M059J (cell line): ENCODE measurements at places on chromosomes 7 and 10. TPM values are rescaled to one million over a fixed set of nuclear protein-coding genes. Genes with fewer than 3 reads are reported as not detected.
A peak's percentile ranks its signal among the peaks of the same experiment; 100 is the strongest.

DNA sequence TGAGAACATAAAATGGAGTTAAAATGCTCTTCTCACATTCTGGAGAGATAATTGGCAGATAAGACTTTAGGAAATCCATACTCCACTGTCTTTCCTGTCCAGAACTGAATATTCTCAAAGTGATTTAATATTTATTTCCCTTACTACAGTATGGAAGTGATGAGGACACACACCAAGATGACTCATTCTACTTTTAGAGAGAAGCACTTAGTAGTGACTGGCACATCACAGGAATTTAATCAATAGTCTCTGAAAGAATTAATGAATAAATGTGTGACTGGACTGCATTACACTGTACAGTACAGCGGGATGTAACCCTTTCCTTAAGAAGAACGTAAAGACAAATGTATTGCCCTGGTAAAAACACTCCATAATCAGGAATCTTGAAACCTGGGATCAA, 116.7 kb downstream of the SEMA3E start:
- no peak for DNase-seq

DNA sequence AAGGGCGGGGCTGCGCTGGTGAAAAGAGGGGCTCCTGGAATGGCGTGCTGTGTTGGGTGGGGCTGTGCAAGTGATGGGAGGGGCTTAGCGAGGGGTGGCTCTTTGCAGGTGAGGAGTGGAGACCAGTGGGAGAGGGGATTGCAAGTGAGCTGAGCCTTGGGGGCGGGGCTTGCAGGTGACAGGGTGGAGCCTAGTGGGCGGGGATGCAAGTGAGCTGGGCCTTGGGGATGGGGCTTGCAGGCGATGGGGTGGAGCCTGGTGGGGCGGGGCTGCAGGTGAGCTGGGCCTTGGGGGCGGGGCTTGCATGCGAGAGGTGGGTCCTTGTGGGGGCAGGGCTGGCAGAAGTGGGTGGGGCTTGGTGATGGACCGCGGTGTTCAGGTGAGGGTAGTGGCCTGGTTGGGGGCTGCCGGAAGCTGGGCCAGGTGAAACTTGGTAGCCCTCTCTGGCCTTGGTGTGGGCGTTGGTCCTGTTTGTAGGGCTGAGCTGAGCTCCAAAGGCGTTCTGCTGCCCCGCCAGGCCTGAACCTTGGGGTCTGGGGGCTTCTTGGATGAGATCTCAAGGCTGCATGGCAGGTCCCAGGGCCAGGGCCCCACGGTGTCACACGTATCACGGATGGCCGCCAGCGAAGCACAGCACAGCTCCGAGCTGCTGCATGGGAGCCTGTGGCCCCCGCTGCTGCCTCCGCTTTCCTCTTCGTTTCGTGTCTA, 743 bp upstream of the PITRM1 start:
- no peak for DNase-seq

DNA sequence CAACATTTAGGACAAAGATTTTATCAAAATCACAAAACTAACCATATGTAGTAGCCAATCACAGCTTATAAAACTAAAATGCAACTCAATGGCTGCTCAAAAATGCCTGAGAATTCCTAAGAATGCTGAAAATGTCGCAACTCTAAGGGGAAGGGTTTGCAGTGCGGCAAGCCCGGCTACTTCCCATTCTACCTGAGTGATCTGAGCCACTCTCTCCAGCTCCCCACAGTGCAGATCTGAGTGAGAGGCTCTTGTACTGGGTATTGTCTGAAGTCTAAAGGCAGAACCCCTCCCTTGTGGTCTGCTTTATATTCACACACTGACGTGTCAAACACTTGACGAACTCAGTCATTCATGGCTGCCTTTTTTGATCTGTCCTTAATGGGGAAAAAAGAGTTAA, 28.9 kb downstream of the RAB11FIP2 start:
- DNase-seq, result no peak

Gene ZNF804B
- not detected in 2 replicates for total RNA-seq

- DNase-seq, result no peak
Measured at GRCh38 chr7:132276234-132276630, 300.0 kb downstream of the PLXNA4 start.

Gene TRIM74
- not detected in 2 replicates for total RNA-seq

Gene ADAMTS14
- total RNA-seq, result 0.69 and 1.2 TPM in 2 replicates

DNA sequence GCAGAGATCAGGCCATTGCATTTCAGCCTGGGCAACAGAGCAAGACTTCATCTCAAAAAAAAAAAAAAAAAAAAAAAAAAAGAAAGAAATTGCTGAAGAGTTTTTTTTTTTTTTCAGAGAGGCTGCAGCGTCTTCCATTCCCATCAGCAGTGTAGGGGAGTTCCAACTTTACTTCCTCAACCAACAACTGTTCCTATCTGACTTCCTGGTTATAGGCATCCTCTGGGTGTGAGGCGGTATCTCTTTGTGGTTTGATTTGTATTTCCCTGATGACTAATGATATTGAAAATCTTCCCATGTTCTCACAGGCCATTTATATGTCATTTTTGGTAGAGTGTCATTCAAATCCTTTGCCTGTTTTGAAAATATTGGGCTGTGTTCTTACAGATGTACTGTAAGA, 40.2 kb downstream of the PRTFDC1 start:
- peak; percentile 57 for DNase-seq

DNA sequence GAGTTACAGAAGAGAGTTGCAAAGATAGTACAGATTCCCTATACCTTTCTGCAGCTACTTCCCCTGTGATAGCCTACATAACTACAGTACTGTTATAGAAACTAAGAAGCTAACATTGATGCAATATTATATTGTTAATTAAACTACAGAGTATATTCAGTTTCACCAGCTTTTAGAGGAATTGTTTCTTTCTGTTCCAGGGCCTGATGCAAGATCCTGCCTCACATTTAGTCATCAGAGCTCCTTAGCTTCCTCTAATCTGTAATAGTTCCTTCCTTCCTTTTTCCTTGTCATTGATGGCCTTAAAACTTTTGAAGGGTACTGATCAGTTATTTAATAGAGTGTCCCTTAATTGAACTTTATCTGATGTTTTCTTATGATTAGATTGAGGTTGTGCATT, 56.8 kb downstream of the SDHAF3 start:
- DNase-seq, result no peak

GRCh38 chr7:80859272-80859970, 59.4 kb downstream of the SEMA3C start:
- DNase-seq, result peak; percentile 65

- no peak for DNase-seq
Measured at GRCh38 chr10:98465866-98466265, 19.1 kb upstream of the HPS1 start.
